Suppressor macrophage treated with lipopolysaccharide for 4 hours (primary cell): ENCODE measurements at places on chromosomes 7 and 10.

DNA sequence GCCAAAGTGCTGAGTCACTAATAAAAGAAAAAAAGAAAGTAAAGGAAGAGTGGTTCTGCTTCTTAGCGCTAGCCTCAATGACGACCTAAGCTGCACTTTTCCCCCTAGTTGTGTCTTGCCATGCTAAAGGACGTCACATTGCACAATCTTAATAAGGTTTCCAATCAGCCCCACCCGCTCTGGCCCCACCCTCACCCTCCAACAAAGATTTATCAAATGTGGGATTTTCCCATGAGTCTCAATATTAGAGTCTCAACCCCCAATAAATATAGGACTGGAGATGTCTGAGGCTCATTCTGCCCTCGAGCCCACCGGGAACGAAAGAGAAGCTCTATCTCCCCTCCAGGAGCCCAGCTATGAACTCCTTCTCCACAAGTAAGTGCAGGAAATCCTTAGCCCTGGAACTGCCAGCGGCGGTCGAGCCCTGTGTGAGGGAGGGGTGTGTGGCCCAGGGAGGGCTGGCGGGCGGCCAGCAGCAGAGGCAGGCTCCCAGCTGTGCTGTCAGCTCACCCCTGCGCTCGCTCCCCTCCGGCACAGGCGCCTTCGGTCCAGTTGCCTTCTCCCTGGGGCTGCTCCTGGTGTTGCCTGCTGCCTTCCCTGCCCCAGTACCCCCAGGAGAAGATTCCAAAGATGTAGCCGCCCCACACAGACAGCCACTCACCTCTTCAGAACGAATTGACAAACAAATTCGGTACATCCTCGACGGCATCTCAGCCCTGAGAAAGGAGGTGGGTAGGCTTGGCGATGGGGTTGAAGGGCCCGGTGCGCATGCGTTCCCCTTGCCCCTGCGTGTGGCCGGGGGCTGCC lies at the start of gene IL6:
IL6 (plus strand) TSS at position 294 of the 807 bp plus-strand sequence; CDS start at position 357, 63 bp downstream.
- DNase-seq, result peak; percentile 96

- no peak for DNase-seq
Measured at GRCh38 chr10:78507510-78508160, 474.0 kb downstream of the RPS24 start.

DNA sequence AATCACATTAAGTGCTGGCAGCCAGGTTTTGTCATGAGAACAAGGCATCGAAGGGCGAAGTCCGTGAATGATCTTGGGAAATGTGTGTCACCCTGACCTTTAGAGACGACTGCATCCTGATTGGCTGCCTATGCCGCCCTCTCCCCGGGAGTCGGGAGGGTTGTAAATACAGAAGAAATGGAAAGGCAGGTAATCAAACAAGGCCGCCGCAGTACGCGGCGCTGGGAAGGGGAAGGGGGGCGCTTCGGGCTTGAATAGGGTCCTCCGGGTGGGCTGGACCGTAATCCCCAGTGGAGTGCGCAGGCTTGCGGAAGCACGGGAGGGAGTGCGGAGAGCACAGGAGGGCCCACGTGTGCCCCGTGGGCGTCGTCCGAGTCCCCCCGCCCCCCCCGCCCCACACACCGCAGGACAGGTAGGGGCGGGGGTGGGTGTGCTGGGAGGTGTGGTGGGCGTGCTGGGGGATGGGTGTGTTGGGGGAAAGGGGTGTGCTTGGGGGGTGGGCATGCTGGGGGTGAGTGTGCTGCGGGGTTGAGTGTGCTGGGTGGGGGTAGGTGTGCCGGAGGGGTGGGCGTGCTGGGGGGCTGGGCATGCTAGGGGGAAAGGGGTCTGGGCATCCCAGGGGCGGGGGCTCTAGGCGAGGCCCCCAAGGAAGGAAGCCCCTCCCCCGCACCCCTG lies 169.4 kb downstream of the ARHGAP12 start:
- DNase-seq, result peak; percentile 82

- no peak for DNase-seq
Measured at GRCh38 chr7:38245409-38245977, 27.9 kb downstream of the TARP start.

GRCh38 chr10:131174651-131175540 lies 136.6 kb downstream of the TCERG1L start:
- DNase-seq, result no peak

- no peak for DNase-seq
Measured at GRCh38 chr10:101284101-101284743, 55.0 kb upstream of the LBX1 start.
